MG63 (cell line): ENCODE measurements at places on chromosomes 7 and 10. TPM values are rescaled to one million over a fixed set of nuclear protein-coding genes. Genes with fewer than 3 reads are reported as not detected.

The IGFBP3 gene
- 224 and 281 TPM in 2 replicates for total RNA-seq

The TMEM225B gene
- total RNA-seq: not detected in 2 replicates

The MBL2 gene
- total RNA-seq: not detected in 2 replicates

The XRCC2 gene
- 2.7 and 5.5 TPM in 2 replicates for total RNA-seq

The ELFN1 gene
- 0.05 and 0.56 TPM in 2 replicates for total RNA-seq

The RELN gene
- 1.3 and 3.1 TPM in 2 replicates for total RNA-seq

The CFAP69 gene
- 0.44 and 1.8 TPM in 2 replicates for total RNA-seq

The NAMPT gene
- 39.7 and 83.9 TPM in 2 replicates for total RNA-seq

The TBXAS1 gene
- 0.56 TPM in 1 of 2 replicates, not detected in the other for total RNA-seq

The RBP3 gene
- not detected in 2 replicates for total RNA-seq

The ASIC3 gene
- 0.76 TPM in 1 of 2 replicates, not detected in the other for total RNA-seq

The CFAP70 gene
- total RNA-seq: 2.8 and 4.1 TPM in 2 replicates

The SPAG6 gene
- total RNA-seq: not detected in 2 replicates

The AKR1C8 gene
- not detected in 2 replicates for total RNA-seq

The PRKCQ gene
- 0.05 and 0.16 TPM in 2 replicates for total RNA-seq

The C10orf105 gene
- total RNA-seq: not detected in 2 replicates

The FXYD4 gene
- total RNA-seq: not detected in 2 replicates

The UCMA gene
- total RNA-seq: not detected in 2 replicates

The PTF1A gene
- total RNA-seq: not detected in 2 replicates

The HYCC1 gene
- total RNA-seq: 19.6 and 24.8 TPM in 2 replicates

The CTBP2 gene
- total RNA-seq: 58.1 and 88.7 TPM in 2 replicates

The USP54 gene
- total RNA-seq: 5.3 and 10.2 TPM in 2 replicates

The RAPGEF5 gene
- total RNA-seq: 0.30 and 1.2 TPM in 2 replicates

The IFIT2 gene
- total RNA-seq: 14.3 and 18.7 TPM in 2 replicates

The ACTR3C gene
- total RNA-seq: not detected in 2 replicates

The CCDC7 gene
- total RNA-seq: 4.0 and 5.7 TPM in 2 replicates

The GALNT17 gene
- total RNA-seq: 0.03 TPM in 1 of 2 replicates, not detected in the other

The MNX1 gene
- total RNA-seq: 0.32 TPM in 1 of 2 replicates, not detected in the other

The CYP2C19 gene
- total RNA-seq: not detected in 2 replicates
